Non-pigmented ciliary epithelial cell (primary cell): ENCODE measurements at places on chromosomes 3 and 15.

DNA sequence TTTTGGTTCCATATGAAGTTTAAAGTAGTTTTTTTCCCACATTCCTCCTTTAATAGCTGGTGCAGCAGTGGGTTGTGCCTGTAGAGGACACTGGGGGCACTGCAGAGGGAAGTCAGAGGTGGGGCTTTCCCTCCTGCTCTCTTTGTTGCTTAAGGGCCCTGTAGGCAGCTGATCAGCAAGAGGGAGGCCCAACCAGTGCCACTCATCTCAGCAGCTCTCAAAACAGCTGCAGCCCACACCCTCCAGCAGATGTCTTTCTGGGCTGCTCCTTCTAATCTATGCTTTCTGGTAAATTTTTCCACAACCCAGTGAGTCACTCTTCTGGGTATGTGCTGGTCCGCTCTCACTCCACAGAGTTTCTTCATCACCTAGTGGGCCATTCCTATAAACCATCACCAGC, 263.8 kb downstream of the FEZF2 start:
- peak; percentile 94 for DNase-seq

GRCh38 chr3:155179966-155180757, 100.0 kb downstream of the MME start:
- DNase-seq: no peak

GRCh38 chr3:192905980-192906678, 11.5 kb downstream of the MB21D2 start:
- DNase-seq: no peak

- DNase-seq: no peak
Observed at GRCh38 chr15:66763186-66764071, 61.4 kb downstream of the SMAD6 start.

- no peak for DNase-seq
Observed at GRCh38 chr3:154250291-154250690, 74.0 kb downstream of the DHX36 start.

- DNase-seq: no peak
Observed at GRCh38 chr15:101068961-101069653, 149.9 kb downstream of the LRRK1 start.

GRCh38 chr3:70914862-70915261, 602.4 kb upstream of the MDFIC2 start:
- no peak for DNase-seq

DNA sequence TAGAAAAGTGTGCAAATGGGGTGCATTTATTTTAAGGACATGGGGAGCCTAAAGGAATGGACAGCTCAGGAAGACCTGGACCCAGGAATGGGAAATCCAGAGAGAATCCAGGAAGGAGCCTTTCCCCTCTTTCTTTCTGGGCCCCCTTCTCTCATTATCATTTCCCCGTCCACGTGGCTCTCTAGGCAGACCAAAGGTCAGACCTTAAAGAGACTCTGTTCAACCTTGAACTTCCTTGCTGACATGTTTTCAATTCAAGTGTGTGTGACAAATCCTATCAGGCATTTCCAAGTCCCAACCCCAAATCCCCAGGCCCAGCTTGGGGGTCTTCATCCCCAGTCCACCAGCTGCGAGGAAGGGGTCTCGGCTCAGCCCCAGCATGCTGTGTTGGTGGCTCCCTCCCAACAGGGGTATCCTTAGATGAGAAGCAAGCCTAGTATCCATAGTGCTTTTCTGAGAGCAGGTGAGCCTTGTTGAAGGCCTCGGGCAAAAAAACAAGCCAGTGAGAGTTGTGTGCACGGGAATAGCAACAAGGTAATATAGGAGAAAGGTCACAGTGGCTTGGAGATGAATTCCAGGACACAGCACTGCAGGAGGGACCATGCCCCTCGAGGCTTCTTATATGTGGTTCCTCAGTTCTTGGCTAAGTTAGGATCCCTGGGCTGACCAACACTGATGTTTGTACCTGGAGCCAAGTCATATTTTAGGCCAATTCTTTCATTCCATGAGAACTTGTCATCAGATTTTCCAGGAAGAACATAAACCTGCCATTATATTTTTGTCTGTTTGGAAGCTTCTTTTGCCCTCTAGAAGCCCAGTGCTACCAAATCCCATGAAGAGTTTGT, 130.0 kb downstream of the ASB7 start:
- DNase-seq: no peak

GRCh38 chr3:138114431-138114918, 933 bp downstream of the DZIP1L start:
- no peak for DNase-seq
